ENCODE measurements at places on chromosomes 7 and 10.

GRCh38 chr10:72704117-72704516 lies 12.2 kb downstream of the MCU start:
- no peak for DNase-seq

GRCh38 chr10:126350216-126350992 lies 37.9 kb downstream of the ADAM12 start:
- peak; percentile 82 for DNase-seq

DNA sequence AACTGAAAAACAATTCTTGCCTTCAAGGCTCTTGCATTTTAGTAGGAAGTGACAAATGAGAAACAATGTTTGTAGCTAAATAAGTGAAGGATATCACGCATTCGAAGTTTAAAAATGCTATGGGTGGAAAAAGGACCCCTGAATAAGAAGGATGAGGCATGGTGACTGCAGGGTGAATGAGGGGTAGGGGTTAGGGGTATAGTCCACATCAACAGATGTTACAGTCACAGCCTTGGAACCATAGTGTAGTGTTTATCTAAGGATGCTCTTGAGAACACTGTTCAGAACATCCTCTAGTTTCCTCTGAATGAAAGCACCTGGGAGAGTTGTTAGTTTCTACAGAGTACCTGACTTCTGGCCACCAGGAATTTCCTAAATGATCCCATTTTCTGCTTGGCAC lies 157.0 kb downstream of the RELN start:
- DNase-seq: no peak

DNA sequence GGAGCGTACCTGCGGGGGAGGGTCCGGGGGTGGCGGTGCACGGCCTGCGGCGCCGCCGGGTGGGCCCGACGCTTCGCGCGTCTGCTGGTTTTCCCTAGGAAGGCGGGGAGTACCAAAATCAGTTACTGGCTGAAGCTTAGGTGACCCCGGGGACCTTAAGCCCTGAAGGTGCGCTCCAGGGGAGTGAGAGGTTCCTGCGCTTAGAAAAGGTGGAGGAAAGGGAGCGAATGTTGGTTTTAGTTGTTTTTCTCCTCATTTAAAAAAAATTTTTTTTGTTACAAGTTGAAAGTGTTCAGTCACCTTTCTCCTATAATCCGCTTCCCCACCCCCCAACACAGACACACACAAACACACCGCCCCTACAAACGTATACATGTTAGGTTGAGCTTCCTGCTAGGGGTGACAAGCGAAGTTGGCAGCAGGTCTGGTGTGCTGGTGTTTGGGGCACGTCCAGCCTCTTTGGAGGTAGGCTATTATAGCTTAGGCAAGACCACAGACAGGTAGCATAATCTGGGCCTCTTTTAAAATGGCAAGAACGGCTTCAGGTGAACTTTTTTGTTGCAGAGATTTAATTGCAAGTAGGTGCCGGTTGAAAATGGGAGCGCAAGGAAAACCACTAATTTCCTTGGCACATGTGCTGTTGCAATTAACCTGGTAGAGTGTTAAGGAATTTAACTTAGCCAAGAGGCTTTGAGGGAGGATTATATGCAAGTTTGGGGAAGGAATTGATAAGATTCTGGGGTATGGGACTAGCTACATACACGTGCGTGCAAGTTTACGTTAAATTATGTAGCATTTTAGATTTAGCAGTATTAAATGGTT lies 945 bp downstream of the ADD3 start:
- DNase-seq: no peak

GRCh38 chr7:114921631-114922025 lies 266 bp upstream of the MDFIC start:
- no peak for DNase-seq

DNA sequence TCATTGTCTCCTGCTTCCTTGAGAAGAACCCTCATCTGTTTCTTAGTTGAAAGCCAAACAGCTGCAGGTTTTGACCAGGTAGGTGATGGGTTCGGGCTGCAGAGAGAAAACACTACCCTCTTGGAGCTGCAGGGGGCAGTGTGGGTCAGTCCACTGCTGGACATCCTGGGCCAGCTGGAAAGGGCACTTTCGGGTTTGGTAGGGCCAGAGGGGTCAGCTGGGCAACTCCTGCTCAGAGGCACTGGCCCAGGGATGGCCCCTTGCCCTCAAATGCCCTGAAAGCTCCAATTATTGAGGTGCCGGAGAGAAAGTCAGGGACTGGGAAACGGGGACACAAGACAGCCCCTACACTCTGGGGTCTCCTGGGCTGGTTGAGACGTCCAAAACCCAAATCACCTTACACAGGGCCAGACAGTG lies 90.7 kb downstream of the MKI67 start:
- peak; percentile 81 for DNase-seq

- DNase-seq: peak; percentile 44
Measured at GRCh38 chr10:52351914-52352330, 37.8 kb downstream of the DKK1 start.

- DNase-seq: no peak
Measured at GRCh38 chr7:138865843-138866242, 67.8 kb upstream of the ATP6V0A4 start.

DNA sequence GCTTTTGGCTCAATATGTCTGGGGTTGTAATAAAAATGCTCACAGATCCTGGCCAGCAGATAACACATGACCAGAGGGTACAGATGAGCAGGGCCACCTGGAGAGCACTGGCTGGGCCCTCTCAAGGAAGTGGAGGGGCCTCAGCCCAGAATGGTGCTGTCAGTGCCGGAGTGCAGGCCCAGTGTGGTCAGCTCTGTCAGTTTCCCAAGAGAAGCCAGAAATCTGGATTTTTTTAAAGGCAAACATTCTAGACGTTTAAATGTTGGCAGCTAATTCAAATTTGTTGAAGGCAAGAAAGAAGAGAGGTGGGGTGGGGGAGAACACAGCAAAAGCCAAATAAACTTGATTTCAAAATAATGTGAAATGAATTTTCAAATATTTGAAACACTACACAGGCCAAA lies 2.0 kb downstream of the C10orf105 start:
- DNase-seq: no peak

DNA sequence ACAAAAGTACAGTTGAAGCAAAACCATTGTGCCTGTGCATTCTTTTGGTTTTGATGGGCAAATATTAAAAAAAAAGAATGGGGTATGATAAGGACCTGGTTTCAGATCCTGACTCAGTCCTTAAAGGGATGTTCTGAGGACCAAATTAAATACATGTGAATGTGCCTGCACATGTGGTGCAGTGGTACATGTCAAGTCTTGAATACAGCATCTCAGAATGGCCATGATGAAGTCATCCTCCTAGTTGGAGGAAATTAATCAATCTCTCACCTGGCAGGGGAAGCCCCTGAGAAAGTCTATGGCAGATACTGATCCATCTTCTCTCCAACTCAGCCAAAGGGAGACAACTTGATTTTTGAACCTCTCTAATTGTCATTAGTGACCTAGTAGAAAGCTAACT lies 207.0 kb downstream of the SUGCT start:
- DNase-seq: no peak

- no peak for DNase-seq
Measured at GRCh38 chr7:96861-97260, 95.5 kb upstream of the FAM20C start.

- DNase-seq: no peak
Measured at GRCh38 chr7:47180516-47180826, 401.4 kb downstream of the TNS3 start.

- DNase-seq: no peak
Measured at GRCh38 chr7:84547331-84547730, 352.7 kb upstream of the SEMA3A start.

DNA sequence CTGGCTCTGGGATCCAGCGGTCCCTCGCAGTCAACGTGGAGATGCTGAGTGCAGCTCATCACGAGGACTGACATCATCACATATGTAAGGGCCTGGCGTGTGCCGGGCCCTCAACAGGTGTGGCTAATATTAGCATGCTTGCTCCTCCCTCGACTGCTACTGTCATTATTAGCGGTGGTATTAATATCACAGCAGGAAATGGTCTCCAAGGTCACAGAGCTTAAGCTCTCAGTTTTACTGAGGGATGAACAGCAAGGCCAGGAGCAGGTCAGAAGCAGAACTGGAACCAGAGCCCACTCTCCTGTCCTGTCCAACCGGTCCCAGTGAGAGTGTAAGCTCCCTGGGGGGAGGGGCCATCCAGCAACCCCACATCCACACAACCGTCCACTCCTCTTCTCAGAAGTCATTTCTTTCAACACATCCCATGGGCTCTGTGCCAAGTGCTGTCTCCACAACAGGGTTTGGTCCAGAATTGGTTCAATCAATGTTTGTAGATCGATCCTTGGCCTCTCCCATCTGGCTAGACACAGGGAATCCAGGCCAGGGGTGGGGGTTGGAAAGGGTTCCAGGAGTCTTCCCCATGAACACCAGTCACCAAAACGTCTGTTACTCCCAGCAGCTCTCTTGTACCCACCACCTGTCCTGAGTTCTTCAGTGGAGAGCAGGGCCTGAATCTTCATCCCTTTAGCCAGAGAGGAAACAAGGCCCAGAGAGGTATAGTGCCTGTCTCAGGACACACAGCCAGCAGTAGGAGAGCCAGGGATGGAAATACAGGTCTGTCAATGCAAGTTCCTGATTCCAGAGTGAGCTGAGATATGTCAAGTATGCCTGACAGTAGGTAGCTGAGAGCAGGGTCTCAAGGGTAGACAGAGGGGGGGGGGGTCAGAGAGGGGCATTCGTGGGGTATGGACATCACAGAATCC lies 45.3 kb upstream of the ZMIZ1 start:
- DNase-seq: no peak

DNA sequence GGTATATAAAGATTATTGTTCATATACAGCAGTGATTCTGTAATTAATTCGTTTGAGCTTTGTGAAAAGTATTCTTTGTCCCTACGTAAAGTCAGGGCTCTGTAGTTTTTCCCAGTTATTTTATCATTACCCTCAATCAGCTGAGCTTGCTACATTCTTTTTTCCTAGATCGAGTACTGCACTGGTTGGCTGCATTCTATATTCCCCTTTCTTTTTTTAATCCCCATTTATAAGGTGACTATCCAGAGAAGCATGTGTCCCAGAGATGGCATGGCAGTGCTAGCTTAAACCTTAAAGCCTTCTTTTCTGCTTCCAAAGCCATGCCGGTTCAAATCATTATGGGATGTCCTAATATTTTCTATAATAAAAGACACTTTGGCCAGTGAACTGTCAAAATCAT lies 230.1 kb upstream of the CELF2 start:
- no peak for DNase-seq

GRCh38 chr7:151138153-151138851 lies 29.2 kb downstream of the GBX1 start:
- no peak for DNase-seq

GRCh38 chr10:105761576-105762260 lies 1120.6 kb downstream of the SORCS3 start:
- DNase-seq: no peak

GRCh38 chr10:72081772-72082590 lies 6.4 kb downstream of the SPOCK2 start:
- no peak for DNase-seq

- no peak for DNase-seq
Measured at GRCh38 chr7:30764030-30764975, 6.9 kb upstream of the MINDY4 start.

GRCh38 chr7:131305152-131305551 lies 22.5 kb upstream of the MKLN1 start:
- DNase-seq: no peak

- peak; percentile 31 for DNase-seq
Measured at GRCh38 chr10:72186258-72186981, 29.4 kb upstream of the ANAPC16 start.

GRCh38 chr7:116101704-116102103 lies 71.1 kb upstream of the TFEC start:
- peak; percentile 27 for DNase-seq

GRCh38 chr7:66768865-66769832 lies 28.6 kb downstream of the RABGEF1 start:
- no peak for DNase-seq

GRCh38 chr10:90171014-90171722 lies 469.8 kb downstream of the KIF20B start:
- no peak for DNase-seq

- no peak for DNase-seq
Measured at GRCh38 chr10:98384531-98385133, 30.4 kb downstream of the PYROXD2 start.

DNA sequence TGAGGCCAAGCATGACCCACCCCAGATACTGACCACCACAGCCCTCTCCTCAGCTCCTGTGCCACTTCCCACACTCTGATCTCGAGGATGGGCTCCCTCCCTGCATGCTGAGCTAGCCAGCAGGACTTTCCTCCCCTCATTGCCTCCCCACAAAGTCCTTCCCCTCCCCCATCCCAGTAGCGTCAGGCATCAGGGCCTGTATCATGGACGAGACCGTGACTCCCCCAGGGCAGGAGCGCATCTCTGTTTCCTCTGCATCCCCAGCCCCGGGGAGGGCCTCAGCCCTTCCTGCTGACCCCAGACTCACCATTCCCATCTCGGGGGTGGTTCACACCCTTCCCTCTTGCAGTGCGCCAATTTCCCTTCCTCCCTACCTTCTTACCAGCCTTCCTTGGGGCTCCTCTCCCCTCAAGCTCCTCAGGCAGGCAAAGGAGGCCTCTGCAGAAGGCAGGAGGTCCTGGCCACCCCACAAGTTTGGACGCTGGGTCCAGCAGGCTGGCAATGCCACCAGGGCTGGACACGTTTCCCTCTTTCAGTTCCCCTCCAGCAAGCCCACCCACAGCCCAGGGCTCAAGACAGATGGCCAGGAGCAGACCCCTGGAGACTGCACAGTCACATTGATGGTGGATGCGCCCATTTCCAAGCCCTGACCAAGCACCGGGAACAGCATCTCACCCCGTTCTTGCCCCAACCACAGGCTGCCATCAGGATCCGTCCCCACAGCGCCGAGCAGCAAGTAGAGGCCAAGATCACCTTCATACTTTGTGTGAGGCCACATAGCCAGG lies 36.5 kb downstream of the GRID1 start:
- DNase-seq: no peak

GRCh38 chr7:33903791-33904680 lies 1.3 kb upstream of the BMPER start:
- peak; percentile 90 for DNase-seq

GRCh38 chr7:143456992-143457793 lies 13.9 kb downstream of the TAS2R60 start:
- DNase-seq: peak; percentile 47

GRCh38 chr10:62726142-62726541 lies 78.4 kb upstream of the ADO start:
- no peak for DNase-seq

- DNase-seq: peak; percentile 4
Measured at GRCh38 chr7:82677493-82677892, 233.9 kb upstream of the CACNA2D1 start.

DNA sequence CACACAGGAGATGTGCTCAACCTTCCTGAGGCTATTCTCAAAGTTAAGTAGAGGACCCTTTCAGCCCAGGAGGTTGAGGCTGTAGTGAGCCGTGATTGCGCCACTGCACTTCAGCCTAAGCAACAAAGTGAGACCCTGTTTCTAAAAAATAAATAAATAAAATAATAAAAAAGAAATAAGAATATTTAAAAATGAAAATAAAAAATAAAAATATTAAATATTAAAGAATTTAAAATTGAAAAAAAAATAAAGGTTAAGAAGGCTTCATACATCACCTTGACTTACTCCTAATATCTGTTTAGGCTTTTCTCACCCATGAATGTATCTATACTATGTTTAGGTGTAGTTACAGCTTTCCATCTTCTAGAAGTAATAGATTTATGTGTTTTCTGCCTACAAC lies 187.5 kb upstream of the AGK start:
- no peak for DNase-seq

- no peak for DNase-seq
Measured at GRCh38 chr10:48768926-48769325, 84.3 kb downstream of the WDFY4 start.
